ENCODE measurements at places on chromosomes 1 and 21. TPM values are rescaled to one million over a fixed set of nuclear protein-coding genes. Genes with fewer than 3 reads are reported as not detected.

GRCh38 chr21:25881524-25882376 lies 147.0 kb downstream of the GABPA start:
- peak; percentile 75 for DNase-seq

DNA sequence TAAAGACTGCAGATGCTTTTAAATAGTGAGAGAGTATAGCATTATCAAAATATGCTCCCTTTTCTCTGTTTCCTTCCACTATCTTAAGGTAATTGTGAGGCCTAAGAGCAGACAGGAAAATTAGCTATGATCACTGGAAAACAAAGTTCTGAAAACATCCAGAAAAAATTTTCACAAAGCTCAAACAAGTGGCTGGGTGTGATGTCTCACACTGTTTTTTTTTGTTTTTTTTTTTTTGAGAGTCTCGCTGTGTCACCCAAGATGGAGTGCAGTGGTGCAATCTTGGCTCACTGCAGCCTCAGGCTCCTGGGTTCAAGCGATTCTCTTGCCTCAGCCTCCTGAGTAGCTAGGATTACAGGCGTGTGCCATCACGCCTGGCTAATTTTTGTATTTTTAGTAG lies 7.2 kb downstream of the WDTC1 start:
- no peak for DNase-seq

PRELP gene
- total RNA-seq: 1.1 TPM

UBL4B gene
- total RNA-seq: not detected

FGR gene
- total RNA-seq: 6.7 TPM
